ENCODE measurements at places on chromosomes 11 and 22.
A peak's percentile ranks its signal among the peaks of the same experiment; 100 is the strongest.

- peak; percentile 82 for DNase-seq
Observed at GRCh38 chr11:44094260-44094868, 1.1 kb upstream of the EXT2 start.

GRCh38 chr11:121329781-121330395, 37.3 kb downstream of the SC5D start:
- DNase-seq: no peak

DNA sequence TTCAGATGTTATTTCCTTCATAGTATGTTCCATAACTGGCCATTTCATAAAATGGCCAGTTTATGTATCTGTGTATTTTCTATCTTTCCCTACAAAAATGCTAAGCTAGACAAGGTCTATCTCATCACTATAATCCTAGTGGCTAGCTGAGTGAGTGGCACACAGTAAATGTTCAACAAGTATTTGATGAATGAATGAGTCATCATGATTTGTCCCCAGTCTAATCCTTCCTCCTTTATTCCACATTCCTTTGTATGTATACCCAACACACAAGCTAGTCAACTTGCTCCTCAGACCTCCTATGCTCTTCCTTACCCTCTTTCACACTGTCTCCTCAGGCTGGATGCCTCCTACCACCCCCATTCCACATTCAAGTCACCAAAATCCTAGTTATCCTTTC, 12.5 kb downstream of the APLNR start:
- no peak for DNase-seq

DNA sequence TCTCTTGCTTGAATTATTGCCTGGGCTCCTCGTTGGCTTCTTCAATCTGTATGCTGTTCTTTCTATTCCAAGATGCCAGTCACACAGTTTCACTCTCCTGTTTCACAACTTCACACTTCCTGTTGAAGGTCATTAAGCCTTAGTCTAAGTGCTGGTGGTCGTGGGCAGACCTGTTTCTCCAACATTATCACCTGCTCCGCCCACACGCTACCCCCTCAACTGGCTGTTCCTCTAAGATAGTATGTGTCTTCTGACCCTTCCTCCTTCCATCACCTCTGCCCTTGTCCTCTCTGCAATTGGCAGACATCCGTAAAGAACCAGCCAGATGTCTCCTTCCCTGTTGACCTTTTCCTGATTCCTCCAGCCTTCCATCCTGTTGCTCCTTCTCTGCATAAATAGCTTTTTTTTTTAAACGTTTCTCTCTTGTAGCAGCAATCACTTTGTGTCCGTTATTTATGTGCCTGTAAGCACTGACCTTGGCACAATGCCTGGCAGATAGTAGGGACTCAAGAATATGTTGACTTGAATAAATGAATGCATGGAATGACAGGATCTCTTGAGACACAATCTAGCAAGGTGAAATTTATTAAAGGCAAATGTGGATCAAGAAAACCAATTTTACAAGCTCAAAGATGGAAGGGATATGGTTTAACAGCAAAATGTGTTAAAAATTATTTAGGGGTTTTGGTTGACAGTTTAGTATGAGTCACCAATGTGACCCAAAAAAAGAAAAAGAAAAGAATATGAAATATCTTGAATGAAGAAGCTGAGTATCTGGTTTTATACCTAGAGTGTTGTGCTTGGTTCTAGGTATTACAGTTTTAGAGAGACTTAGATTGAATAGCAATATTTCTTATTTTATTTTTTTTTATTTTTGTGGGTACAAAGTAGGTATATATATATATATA, 12.6 kb downstream of the DIXDC1 start:
- DNase-seq: no peak

DNA sequence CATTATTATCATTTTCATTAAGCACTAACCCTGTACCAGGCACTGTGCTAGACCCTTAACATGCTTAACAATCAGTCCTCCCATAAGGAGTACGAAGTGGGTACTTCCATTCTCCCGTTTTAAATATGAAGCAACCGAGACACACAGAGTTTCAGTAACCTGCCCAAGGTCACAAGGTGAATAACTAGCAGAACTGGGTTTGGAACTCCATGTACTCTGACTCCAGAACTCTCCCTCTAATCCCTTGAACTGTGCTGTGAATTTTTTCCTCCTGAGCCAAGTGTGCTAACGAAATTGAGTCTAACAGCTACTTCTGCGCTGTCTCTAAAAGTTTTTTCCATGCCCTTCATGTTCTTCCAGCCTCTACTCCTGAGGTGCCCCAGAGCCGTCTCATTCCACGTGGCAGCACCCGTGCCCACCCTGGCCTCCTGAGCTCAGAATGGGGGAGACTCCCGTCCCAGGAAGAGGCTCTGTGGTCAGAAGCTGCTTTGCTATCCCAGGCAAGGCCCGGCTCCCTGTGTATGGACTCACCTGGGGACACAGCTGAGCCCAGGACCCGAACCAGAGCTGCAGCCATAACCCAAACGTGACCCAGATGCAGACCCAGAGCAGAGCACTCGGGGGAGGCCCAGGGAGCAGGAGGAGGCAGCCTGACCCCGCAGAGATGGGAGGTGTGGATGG, 8.6 kb upstream of the TRIM29 start:
- no peak for DNase-seq

DNA sequence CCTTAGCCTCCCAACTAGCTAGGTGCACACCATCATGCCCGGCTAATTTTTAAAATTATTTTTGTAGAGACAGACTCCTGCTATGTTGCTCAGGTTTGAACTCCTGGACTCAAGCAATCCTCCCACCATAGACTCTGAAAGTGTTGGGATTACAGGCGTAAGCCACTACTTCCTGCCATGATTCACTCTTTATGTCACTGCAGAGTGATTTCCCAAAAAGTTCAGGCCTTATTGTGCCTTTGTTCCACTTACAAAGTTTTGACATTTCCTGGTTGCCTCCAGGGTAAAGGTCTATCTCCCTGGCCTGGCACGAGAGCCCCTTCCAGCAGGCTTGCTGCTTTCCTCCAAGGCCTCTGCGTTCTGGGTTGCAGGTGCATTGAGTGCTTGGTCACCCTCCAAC, 44.6 kb upstream of the RIC3 start:
- DNase-seq: no peak

GRCh38 chr22:29382580-29383302, 5.6 kb downstream of the AP1B1 start:
- no peak for DNase-seq

DNA sequence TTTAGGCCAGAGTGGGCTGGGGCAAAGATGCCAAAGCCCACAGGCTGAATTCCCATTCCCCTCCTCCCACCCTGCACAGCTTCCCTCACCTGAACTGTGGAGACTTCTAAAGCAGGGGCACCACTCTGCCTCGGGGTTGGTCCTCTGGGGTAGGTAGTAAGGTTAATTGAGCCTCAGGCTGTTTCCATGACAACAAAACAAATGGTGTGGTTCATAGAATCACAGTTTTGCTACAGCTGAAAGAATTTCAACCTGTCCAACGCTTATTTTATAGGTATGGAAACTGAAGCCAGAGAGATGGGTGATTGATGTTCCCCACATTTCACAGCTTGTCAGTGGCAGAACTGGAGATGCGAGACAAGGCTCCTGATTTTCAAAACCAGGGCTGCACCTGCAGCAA, 109.5 kb downstream of the SNX19 start:
- peak; percentile 42 for DNase-seq

GRCh38 chr22:45166932-45167331, 3.2 kb downstream of the NUP50 start:
- no peak for DNase-seq

GRCh38 chr11:23164022-23164421, 303.7 kb upstream of the CCDC179 start:
- no peak for DNase-seq

- DNase-seq: no peak
Observed at GRCh38 chr11:134754521-134755198, 342.6 kb upstream of the B3GAT1 start.

DNA sequence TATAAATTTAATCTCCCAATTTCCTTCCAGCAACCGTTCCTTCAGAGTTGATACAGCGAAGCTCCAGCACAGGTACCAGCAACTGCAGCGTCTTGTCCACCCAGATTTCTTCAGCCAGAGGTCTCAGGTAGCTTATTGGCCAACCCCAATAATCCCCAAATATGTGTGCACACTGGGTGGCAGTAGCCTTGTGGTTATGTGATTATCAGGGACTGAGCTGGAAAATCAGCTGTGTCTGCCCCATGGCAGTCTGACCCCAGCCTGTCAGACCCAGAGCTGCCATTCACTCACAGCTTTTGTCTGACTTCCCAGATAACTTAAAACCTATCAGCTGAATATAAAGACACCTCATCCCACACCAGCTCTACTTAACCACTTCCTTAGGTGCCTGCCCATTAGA, 2.0 kb downstream of the HSCB start:
- no peak for DNase-seq

GRCh38 chr22:37485395-37486223, 575 bp downstream of the MFNG start:
- DNase-seq: no peak

- DNase-seq: peak; percentile 51
Observed at GRCh38 chr11:58059007-58059350, 28.2 kb downstream of the OR6Q1 start.

DNA sequence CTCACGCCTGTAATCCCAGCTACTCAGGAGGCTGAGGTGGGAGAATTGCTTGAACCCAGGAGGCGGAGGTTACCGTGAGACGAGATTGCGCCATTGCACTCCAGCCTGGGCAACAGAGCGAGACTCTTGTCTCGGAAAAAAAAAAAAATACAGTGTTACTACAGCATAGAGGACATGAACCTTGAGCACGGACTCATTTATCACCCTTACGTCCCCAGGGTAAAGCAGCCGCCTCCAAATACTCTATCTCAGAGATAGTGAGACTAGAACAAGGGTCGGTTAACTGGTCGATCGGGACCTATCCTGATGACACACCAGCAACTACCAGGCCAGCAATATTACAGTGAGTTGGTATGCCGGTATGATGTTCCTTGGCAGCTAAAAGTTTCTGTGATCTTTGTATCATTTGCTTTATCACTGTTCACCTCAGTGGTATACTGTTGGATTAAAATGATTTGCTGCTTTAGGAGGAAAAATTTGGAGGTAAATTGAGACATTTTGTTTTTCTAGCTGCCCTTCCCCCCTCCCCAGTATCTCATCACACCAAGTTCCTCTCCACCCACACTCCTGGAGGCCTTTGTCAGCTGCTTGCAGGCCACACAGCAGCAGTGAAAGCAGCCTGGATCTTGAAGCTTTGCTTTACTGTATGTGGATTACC, 7.0 kb upstream of the SIDT2 start:
- no peak for DNase-seq

GRCh38 chr22:20424932-20425565, 12.6 kb downstream of the SCARF2 start:
- peak; percentile 68 for DNase-seq

- DNase-seq: peak; percentile 72
Observed at GRCh38 chr11:67270256-67271204, 4.3 kb downstream of the GRK2 start.

- DNase-seq: no peak
Observed at GRCh38 chr11:109237636-109238035, 184.4 kb upstream of the C11orf87 start.

DNA sequence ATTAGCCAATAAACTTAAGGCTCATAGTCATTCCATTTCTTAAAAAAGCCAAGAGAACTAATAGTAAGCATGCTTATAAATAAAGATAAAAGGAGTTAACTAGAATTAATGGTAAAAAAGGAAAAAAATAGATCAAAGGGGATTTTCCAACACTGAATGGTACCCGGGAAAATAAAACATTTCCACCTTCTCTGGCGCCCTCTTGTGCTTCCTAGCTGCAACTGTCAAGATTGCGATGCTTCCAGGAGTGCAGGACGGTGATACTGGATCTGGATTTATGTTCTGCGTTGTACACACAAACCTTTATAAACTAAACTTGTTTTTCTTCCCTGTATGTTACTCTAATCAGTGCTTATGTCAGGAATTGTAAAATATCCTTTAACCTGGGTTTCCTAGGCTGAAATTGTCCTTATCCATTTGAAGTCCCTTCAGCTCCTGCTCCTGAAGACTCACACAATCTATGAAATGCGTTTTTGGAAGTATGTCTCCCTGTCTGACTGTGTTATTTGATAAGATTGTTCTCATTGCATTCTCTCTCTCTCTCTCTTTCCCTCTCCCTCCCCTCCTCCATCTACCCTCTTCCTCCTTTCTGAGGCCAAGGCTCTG, 9.6 kb upstream of the HTATIP2 start:
- peak; percentile 57 for DNase-seq

- DNase-seq: no peak
Observed at GRCh38 chr11:126414615-126415014, 59.1 kb downstream of the ST3GAL4 start.

DNA sequence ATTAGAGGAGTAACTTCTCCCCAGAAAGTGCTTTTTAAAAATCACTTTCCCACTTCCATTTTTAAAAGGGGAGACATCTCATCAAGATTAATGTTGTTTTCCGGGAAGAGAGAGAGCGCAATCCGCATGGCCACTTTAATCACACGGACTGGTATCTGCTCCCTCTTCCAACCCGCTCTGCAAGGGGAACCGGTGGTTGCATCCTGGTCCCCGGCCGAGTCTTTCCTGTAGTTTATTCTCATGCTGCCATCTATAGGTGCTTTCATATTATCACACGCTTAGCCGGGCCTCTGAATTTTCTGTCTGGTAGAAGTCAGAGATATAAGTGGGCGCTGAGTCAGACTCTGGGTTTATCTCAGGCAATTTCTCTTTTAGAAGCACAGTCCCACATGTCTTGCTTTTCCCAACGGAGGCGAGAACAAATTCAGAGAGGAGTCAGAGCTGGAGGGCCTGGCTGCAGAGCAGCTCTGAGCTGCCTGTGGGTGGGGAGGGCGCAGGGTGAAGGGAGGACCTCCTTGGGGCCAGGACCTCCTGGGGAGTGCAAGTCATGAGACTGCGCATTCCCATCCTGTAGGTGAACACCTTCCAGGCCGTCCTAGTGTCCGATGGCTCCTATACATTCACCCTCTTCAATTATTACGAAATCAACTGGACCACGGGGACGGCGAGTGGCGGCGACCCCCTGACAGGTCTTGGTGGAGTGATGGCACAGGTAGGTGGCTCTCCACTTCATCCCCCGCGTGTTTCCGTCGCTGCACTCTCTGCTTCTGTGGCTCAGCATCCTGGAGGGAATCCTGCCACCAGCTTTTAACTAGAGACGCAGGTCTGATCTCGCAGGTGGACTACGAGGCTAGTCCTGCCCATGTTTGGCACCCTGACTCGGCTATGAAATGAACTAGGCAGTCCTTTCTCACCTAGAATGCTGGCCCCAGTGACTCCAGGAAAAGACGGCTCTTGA, 11.7 kb downstream of the TECTA start:
- DNase-seq: peak; percentile 89

- no peak for DNase-seq
Observed at GRCh38 chr11:15969701-15970329, 386.5 kb downstream of the SOX6 start.

- DNase-seq: no peak
Observed at GRCh38 chr11:11946180-11946579, 62.2 kb downstream of the DKK3 start.

GRCh38 chr11:46674463-46675287, 25.7 kb downstream of the ARHGAP1 start:
- peak; percentile 95 for DNase-seq

GRCh38 chr11:77457340-77457739, 16.6 kb downstream of the PAK1 start:
- DNase-seq: peak; percentile 33

GRCh38 chr11:125494974-125495725, 915 bp downstream of the FEZ1 start:
- peak; percentile 64 for DNase-seq
